Effector CD8-positive, alpha-beta T cell (primary cell): ENCODE measurements at places on chromosomes 5 and 9.

DNA sequence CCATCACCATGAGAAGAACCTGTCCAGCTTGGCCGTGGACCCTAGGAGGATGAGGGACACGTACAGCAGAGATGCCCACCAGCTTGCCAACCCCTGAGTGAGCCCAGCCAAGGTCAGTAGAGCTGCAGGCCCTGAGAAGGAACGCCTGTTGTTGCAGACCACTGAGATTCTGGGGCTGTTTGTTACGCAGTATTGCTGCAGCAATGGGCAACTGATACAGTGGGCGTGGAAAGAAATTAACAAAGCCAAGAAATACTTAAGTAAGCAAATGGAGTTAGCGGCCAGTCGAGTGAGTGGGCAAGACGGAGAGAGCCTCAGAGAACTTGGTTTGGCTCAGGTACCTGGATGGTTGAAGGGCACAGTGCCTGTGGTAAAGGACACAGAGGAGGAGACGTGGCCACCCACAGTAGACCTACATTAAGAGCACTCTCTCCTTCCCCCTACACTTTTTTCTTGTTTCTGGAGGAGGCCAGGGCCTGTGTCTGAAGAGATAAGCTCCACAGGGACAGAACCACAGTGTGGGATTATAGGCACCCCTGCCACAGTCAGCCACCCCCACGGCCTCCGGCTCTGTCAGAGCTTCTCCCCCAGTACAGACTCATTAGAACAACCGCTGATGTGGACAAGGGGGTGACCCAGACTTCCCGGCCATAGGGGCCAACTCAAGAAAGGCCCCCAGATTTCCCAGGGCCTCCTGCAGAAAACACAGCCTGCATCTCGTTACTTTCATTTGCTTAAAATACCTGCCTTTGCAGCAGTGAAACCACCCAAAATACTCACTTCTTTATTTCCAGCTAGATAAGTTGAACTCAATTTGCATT, 40.1 kb upstream of the GRHPR start:
- DNase-seq = no peak

DNA sequence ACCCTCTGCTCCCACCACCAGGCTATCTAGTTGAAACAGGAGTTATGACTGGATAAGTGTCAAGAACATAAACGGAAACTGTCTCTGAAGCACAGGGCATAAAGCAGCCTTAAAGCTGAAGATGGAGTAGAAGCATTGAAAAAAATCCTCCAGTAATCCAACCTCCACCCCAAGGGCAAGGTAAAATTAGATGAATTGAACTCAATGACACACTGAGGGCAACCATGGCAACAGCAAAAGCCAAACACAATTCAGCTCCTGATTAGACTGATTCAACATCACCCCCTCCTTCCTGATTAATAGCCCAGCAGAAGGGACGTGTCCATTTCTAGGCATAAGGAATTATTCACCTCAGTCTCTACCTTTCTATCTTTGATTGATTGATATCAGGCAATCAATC, 183.2 kb upstream of the MAP3K1 start:
- DNase-seq = no peak

GRCh38 chr9:92660266-92660665, 9.7 kb downstream of the IPPK start:
- no peak for DNase-seq

DNA sequence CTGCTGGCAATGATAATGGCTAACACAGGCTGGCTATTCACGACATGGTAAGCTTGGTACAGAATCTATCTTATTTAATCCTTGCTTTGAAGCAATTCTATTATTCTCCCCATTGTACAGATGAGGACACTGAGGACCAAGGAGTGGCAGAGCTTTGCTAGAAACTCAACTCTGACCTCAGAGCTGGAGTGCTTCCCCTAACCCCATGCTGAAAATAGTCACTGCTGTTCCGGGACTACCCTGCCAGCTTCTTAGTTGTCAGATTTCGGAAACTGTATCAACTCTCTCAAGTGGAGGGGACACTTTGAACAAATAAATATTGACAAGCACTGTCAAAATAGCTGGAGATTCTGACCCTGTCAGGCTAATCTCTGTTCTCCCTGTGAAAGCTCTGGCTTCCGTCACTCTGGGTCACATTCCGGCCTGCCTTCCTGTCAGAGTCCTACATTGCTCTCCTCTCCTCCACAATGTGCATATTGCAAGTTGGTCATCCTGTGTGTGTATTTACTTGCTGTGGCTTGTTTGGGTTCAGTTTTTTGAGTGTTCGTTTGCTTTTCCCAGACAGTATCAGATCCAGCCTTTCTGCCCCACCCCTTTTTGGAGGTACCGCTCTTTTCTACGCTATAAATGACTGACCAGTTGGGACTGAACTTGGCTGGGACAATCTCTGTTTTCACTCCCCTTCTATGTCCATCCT, 134.3 kb upstream of the MAP1B start:
- DNase-seq = no peak

DNA sequence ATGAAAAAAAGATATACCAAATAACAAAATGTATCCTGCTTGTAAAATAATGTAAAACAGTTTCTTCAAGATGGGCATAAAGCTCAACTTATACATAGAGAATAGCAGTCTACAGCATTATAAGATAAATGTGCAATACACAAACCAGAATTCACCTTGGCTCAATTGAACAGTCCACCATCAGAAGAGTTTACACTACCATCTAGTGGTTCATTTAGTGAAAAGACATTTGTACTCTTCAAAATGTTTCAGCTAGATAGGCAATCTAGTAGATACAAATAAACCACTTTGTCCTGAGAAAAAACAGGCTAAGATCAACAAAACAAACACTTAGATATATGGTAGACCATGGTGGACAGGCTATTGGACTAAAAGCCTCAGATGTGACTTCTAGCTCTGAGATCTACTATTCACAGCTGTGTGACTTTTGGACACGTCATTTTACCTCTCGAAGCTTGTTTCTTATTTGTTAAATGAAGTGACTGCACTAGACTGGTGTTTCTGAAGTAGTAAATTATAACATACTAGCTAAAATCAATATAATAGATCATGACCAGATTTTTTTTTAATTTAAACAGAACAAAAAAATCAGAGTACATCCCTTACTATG, 22.1 kb upstream of the TPD52L3 start:
- DNase-seq = no peak

GRCh38 chr9:33430942-33431341, 16.5 kb downstream of the AQP3 start:
- DNase-seq = no peak

DNA sequence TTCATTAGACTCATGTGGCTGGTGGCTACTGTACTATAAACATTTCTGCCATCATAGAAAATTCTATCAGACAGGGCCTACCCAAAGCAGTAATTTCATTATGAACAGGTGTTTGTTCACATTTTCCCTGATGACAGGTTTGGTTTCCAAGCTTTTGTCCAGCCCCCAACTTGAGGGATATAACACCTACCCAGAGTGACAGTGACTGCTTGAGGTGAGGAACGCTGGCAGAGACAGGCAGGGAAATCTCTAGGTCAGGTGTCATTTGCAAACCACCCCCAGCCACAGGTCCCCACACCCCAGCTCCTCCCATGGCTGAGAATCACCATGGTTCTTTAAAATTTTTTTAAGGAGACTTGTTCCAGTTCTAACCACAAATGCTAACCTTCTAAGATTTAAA, 25.5 kb downstream of the GOLM1 start:
- no peak for DNase-seq

DNA sequence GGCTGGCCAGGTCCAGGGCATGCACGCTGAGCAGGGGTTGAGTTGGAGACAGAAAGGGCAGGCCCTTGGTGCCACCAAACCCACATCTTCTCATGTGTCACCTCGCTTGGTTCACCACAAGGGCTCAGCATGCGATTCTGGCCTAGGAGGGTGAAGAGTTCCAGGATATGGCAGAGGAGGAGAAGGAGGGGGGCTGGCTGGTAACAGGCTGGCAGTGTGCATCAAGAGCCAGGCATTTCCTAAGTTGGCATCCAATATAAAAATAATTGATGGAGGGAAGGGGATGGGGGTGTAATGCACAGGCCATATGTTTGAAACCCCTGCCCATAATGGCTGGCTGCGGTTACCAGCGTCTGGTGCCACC, 255.6 kb downstream of the NFIB start:
- DNase-seq = no peak

GRCh38 chr5:108641596-108641995, 106.1 kb upstream of the FER start:
- DNase-seq = no peak

DNA sequence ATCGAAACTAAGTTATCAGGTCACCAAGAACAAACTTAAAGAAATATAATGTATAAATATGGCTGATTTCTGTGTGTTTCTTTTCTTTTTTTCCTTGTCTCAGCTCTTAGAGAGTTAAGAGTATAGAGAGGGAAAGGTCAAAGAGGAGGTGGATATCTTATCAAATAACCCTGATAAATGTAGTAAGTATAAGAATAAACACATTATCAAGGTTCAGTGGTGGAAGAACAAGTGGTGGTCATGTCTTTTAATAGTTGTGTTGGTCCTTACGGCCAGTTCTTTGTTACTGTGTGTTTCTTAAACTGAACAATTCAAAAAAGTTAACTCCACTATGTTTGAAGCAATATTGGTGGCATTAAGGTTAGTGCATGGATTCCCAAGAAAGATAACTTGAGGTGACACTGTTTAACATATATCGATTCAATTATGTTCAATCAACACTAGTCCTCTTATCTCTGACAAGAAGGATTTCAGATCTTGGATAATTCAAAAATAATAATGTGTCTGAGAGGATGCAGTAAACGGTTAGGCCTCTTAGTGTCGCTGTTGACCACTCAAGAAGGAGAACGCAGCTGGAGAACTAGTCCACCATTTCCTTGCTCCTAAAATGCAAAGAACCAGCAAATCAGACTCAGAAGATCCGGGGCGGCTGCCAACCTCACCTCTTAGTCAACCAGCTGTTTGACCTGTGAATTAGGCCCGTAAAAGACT, at the start of gene PCDHGA3:
Gene PCDHGA3 (plus strand): TSS at position 588 of the 711 bp plus-strand sequence. CDS start 205 bp downstream, outside the sequence.
- no peak for DNase-seq

GRCh38 chr5:124692324-124692723, 54.1 kb downstream of the ZNF608 start:
- DNase-seq = no peak

DNA sequence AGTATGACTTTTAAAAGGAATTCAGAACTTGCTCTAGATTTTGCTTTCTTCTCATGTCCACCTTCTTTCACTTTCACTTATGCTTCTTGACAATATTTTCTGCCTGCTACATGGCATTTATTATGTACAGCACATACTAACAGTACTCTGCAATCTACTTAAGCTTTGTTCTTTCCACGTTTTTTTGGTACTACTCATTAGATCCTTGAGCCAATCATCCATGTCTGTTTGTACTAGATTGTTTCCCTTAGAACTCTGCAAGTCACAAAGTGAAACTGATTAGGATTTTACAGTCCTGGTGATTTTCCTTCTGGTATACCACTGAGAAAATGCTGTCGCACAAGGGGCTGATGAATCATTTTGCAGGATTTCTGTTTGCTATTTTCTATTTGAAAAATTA, 78.3 kb downstream of the PARP8 start:
- no peak for DNase-seq

- no peak for DNase-seq
These were observed 43.8 kb downstream of the PRR16 start for GRCh38 chr5:120507800-120508463.

- DNase-seq = no peak
These were observed 69.0 kb upstream of the GGTA1 start for GRCh38 chr9:121568343-121569265.

- no peak for DNase-seq
These were observed 175.9 kb downstream of the MAN2A1 start for GRCh38 chr5:109865637-109866036.

- DNase-seq = no peak
These were observed 4.0 kb downstream of the SLC35D2 start for GRCh38 chr9:96379461-96379860.

GRCh38 chr5:36730537-36731216, 124.3 kb downstream of the SLC1A3 start:
- no peak for DNase-seq

- no peak for DNase-seq
These were observed 29.1 kb upstream of the ANKRD31 start for GRCh38 chr5:75265731-75266130.

GRCh38 chr5:119365847-119366539, 10.2 kb downstream of the TNFAIP8 start:
- DNase-seq = no peak

DNA sequence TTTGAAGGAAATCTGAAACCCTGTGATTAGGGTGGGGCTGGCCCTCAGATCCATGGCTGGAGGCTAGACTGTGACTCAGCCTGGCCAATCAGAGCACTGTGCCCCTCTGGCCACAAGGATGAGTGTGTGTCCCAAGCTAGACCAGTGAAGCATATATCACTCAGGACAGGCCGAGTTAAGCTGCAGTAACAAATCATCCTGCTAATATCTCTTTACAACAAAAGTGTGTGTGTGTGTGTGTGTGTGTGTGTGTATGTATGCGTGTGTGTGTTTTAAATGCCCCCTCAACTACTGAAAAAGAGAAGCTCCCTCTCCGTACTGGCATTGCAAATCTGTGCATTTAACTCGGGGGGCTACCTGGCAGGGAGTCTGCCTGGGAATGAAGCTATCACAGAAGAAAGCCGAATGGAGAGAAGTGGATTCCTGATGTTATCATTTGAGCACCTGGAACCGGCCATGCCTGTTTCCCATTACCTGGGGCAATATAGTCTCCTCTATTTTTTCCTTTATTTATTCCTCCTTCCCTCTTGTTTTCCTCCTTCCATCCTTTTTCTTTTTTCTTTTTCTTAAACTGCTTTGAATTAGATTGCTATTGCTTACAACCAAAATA, 25.6 kb downstream of the STC2 start:
- no peak for DNase-seq

GRCh38 chr9:36939655-36940499, 94.2 kb downstream of the PAX5 start:
- DNase-seq = no peak

DNA sequence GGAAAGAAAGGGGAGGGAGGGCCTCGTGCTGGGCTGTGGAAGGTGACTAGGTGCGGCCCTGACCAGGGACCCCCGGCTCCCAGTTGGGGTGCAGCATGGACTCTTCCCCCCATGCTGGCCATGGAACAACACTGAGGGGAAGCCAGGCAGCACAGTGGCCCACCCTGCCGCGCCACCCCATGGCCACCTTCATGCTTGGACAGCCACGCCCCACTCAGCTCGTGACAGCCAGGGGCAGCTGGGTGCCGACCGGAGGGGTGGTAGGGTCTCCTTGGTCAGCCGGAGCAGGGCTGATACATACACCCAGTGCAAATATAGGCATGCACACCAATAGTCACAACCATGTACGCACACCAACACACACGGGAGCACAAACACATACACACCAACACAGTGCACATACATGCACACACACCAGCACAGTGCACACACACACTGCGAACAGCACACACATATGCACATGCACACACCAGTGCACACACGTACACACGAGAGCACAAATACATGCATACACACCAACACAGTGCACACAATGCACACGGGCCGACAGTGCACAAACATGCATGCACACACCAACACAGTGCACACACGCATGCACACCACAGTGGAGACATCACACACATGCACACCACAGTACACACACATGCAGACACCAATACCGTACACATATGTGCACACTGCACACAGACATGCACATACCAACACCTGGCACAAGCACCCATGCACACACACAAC, 8.3 kb downstream of the SOHLH1 start:
- no peak for DNase-seq

GRCh38 chr5:4804691-4805360, 335.3 kb upstream of the ADAMTS16 start:
- no peak for DNase-seq
